Activated naive CD8-positive, alpha-beta T cell treated with anti-CD3 and anti-CD28 coated beads, Interleukin-2, amount 10 ng/mL, durations not matched to agents 7 days and 5 days (primary cell): ENCODE measurements at places on chromosomes 1 and 21. TPM values are rescaled to one million over a fixed set of nuclear protein-coding genes. Genes with fewer than 3 reads are reported as not detected.
A peak's percentile ranks its signal among the peaks of the same experiment; 100 is the strongest.

- no peak for DNase-seq
These were observed 19.3 kb downstream of the ELF3 start for GRCh38 chr1:202029727-202030126.

Gene RIPPLY3
- not detected for total RNA-seq

Gene FOXO6
- total RNA-seq, result not detected

Gene S100A2
- not detected for total RNA-seq

Gene PEX14
- 25.2 TPM for total RNA-seq

GRCh38 chr21:38323721-38324531, 67.1 kb downstream of the KCNJ15 start:
- DNase-seq, result no peak

Gene C1QB
- 0.79 TPM for total RNA-seq

DNA sequence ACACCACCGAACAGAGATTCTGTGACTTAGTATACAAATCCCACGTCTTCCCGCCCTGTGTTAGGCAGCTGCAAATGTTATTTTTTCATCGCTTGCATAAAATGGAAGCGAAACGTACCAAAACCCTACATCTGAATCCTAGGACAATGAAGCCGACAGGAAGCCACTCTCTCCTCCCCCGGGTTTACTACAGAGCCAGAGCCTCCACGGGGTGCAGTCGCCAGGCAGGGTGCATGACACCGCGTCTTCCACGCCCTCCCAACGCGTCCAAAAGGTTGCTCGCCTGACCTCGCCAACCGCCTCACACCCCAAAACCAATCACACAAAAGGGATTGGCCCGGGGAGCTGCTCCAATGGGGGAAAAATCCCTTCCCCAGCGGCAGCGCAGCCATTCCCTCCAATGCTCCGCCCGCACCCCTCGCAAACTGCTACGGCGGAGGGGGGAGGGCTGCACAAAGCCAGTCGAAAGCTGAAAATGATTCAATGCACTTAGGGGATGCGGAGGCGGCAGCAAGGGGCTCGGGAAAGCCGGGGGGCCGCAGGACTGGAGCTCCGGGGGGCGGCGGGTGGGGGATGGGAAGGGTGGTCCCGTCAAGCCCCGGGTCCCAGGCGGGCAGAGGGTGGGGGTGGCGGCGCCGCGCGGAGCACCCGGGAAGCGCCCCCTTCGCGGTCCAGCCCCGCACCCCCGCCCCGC, 701 bp downstream of the CEP170 start:
- peak; percentile 69 for DNase-seq

Gene HPDL
- 8.4 TPM for total RNA-seq

DNA sequence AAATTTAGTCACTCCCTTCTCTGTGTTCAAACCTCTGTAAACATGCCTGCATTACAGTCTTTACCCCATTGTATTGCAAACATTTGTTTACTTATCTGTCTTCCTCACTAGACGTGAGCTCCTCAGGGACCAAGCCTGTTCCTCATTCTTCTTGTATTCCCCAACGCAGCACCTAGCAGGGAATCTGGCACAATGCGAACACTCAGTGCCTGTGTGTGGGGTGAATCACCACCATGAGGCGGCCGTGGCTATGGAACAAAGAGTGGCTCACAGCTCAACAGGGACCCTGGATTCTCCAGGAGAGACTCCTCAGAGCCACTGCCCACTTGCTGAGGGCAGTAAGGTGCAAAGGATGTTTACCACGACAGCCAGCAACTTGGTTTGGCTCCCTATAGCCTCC, 95.9 kb downstream of the DDX20 start:
- no peak for DNase-seq

Gene COL11A1
- total RNA-seq, result not detected

Gene ZNF697
- 0.31 TPM for total RNA-seq

Gene RBP7
- total RNA-seq, result 0.53 TPM

DNA sequence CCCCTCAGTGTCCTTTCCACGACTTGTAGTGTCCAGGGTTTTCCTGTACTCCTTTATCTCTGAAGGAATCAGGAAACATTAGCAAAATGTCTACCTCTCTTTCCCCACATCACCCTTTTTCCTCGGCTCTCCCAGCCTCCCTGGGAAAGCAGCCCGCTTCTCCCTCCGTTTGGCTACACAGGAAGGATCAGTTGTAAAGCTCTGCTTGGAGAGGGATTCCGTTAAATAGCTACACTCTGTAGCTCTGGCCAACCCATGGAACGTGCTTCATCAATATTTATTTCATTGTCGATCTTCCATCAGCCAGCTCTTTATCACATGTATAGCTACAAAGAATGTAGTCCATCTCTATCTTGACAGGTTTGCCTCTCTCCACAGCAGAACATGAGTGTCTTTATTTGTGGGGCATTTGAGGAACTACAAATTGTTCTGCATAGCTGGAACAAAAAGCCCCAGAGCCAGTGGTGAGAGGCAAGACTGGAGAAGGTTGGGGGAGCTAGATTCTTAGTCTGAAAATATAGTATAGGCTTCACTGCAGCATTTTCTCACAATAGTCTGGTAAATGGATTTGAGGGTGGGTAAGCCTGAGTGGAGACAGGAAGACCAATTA, 191.8 kb downstream of the SLC35F3 start:
- DNase-seq, result no peak

Gene TDRD10
- total RNA-seq, result not detected

- no peak for DNase-seq
These were observed 151.7 kb downstream of the ZC3H11B start for GRCh38 chr1:219460896-219461815.

DNA sequence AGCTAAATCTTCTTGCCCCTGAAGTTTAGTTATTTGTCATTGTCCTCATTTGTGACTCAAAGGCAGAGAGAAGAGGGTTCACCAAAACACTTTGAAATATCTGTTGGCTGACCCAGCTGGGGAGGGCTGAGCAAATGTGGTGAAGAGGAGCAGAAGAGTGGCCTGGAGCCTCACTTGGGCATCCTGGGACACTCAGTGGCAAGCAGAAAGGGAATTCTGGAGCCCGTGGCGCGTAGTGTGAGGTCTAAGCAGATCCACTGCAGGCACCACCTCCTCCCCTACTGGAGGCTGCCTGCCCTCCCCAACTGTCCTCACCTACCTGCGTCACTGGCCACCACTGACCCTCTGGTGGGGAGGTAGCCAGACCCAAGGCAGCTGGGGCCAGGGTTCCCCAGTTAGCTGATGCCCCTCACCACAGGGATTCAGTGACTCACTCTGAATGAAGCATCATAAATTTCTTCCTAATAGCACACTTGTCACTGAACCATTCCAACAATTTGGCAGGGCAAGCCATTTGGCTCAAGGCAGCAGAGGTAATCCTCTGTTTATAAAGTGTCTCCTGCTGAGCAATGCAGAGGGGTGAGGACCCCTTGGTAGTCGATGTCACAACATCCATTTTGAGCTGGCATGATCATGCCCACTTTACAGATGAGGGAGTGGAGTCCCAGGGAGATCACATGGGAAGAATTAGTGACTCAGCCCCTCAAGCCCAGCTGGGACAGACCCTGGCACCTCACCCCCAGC, 80.3 kb downstream of the NENF start:
- no peak for DNase-seq

- DNase-seq, result no peak
These were observed 20.0 kb upstream of the IGSF5 start for GRCh38 chr21:39724944-39725343.

Gene ADGRL4
- total RNA-seq, result not detected

Gene LRRC38
- not detected for total RNA-seq

Gene HSD3B2
- total RNA-seq, result not detected

DNA sequence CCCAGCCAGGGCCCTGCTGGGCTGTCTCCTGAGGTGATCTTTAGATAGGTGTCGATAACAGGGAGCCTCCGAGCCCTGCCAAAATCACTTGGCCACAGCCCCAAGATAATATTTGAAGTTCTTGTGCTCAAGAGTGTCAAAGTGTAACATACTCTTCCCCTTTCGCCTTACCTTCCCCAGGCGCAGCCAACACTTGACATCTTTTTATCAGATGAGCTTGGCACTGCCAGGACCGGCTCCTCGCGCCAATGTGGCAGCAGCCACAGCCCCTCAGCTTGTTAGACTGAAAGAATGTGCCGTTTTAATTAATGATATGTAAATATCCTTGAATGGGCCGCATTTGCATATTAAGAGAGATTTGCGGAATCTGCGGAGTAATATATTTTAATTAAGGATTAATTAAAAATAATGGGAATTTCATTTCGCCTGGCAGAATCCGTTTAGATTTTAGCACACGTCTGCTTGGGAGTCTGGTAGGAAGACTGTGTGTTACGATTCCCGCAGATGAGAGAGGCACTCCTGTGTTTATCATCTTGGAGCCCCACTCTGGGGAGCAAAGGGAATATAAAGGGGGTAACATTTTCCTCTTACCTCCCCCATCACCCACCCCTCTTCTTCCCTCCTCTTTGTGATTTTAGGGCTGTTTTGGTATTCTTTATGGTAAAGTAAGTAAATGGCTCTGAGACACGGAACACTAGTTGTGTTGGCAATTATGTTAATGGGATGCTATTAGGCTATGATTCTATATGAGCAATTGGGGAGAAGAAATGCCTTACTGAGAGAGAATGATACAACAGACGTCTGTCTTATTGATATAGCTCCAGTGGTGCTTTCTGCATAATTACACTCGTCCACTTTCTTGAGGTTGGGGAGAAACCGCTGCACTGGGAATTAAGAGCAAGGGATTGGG, 109.8 kb downstream of the PBX1 start:
- DNase-seq, result no peak

GRCh38 chr1:190067592-190067991, 410.1 kb downstream of the BRINP3 start:
- DNase-seq, result no peak

Gene MFN2
- 51.4 TPM for total RNA-seq

DNA sequence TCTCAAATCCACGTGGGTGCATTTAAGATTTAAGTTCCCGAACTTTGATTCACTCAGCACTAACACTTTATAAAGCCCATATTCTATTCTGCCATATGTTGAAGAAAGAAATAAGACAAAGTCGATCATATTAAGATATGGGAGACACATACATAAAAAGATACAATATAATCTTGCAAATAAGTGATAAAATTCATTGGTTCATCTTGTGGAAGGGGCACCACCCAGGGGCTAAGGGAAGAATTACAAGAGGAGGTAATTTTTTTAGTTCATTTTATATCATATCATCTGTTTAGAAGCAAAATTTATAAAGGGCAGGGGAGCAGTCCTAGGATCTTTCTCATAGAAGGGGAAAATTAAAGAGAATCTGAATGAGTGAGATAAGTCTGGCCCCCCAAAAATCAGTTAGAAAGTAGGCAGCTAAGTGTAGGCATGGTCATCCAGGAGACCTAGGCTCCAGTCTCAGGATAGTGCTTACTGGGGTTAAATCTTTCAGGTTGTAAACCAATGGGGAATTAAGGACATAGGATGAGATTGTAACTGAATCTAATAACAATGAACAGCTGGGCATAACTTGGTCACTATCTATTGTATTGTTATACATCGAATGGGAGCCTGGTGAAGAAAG, 124.2 kb upstream of the L1TD1 start:
- no peak for DNase-seq

- DNase-seq, result no peak
These were observed 1.5 kb upstream of the HSPA13 start for GRCh38 chr21:14384453-14384852.

GRCh38 chr1:53710584-53710983, 28.4 kb downstream of the GLIS1 start:
- no peak for DNase-seq

DNA sequence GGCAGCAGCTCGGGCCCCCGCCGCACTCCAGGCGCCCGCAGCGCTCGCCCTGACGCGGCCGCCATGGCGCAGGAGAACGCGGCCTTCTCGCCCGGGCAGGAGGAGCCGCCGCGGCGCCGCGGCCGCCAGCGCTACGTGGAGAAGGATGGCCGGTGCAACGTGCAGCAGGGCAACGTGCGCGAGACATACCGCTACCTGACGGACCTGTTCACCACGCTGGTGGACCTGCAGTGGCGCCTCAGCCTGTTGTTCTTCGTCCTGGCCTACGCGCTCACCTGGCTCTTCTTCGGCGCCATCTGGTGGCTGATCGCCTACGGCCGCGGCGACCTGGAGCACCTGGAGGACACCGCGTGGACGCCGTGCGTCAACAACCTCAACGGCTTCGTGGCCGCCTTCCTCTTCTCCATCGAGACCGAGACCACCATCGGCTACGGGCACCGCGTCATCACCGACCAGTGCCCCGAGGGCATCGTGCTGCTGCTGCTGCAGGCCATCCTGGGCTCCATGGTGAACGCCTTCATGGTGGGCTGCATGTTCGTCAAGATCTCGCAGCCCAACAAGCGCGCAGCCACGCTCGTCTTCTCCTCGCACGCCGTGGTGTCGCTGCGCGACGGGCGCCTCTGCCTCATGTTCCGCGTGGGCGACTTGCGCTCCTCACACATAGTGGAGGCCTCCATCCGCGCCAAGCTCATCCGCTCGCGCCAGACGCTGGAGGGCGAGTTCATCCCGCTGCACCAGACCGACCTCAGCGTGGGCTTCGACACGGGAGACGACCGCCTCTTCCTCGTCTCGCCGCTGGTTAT, 2.8 kb downstream of the KCNJ9 start:
- peak; percentile 81 for DNase-seq

Gene EXTL1
- not detected for total RNA-seq

Gene EEIG2
- 16.5 TPM for total RNA-seq

- DNase-seq, result no peak
These were observed 18.3 kb upstream of the NGF start for GRCh38 chr1:115356356-115356755.

DNA sequence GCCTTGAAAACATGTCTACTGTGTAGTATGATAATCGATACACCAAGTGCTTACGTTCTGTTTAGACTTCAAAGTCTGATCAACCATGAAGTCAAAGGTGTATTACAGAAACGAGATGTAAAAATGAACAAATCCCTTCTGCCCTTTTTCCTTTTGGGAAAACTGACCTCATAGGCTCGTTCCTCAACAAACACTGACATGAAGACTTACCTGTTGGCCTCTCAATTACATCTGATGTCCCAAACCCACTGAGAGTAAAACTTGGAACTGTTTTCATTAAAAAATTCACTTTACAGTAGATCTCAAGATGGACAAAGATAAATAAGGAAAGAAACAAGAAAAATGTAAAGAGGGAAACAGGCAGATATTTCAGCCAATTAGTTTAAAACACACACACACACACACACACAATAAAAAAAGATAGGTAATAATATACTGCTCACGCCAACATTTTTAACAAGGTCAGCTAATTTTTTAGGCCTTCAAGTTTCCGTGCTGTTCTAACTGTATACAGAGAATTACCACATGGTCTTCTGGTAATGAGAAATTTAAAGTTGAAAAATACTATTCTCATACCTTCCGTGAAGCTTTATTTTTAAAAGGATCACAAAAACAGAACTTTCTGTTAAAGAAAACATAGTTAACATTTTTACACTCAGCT, 2.1 kb downstream of the HMGN1 start:
- DNase-seq, result no peak

Gene IFNLR1
- total RNA-seq, result 7.9 TPM

Gene MARK1
- total RNA-seq, result not detected
